ENCODE measurements at places on chromosomes 2 and 18.

DNA sequence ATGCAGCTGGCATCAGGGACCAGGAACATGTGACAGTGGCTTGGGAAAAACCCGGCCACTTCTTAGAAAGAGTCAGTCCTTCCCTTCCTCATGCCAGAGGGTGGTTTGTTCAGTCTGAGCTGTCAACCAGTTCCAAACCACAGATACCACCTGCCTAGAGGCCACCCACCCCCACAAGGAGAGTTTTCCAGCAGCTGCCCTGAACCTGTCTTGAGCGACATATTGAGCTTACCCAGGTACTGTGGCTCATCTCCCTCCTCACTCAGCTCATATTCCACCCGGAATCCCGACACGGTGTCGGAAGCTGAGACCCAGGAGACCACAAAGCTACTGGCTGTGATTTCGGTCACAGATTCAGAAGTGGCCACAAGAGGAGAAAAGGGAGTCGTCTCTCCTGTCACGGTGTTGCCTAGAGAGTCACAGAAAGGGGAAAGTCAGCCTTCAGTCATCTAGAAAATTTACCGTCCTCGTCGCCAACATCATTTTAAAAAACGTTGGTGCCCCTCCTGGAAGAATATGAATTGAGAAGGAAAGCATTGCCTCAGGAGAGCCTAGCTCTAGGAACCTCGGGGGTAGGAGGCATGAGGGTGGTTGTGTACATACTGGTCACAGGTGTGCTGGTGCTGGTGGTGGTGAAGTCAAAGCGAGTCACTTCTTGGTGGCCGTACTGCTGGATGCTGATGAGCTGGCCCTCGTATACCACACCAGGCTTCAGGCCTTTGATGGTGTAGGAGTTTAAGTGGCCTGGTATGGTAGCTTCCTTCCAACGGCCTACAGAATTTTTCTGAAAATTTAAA, 26.3 kb downstream of the FN1 start:
- no peak for DNase-seq

DNA sequence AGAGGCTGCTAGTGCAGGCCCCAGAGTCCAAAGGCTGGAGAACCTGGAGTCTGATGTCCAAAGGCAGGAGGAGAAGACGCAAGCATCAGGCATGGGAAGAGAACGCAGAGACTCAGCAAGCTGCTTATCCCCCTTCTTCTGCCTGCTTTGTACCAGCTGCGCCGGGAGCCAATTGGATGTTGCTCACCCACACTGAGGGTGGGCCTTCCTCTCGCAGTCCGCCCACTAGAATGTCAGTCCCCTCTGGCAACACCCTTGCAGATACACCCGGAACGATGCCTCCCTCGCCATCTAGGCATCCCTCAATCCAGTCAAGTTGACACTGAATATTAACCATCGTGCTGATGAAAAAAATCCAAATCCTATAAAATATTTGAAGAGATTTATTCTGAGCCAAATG, 141.6 kb downstream of the TWIST2 start:
- DNase-seq: no peak

DNA sequence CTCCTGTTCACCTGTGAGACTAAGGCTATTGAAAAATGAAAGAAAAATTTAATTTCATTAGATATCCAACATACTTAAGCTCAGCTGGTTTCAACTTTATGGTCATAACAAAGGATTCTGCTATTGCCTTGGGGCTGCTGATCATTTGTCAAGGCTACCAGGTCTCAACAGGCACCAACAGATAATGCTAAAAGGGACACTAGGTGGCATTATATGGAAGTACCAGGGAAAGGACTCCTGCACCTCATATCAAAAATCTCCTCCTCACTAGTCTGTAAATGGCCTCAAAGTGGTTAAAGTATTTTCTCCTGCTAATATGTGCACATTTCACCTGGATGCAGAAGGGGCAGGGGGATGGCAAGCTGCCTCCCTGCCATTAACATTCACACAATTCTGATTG, 167.9 kb upstream of the REG3A start:
- DNase-seq: no peak

DNA sequence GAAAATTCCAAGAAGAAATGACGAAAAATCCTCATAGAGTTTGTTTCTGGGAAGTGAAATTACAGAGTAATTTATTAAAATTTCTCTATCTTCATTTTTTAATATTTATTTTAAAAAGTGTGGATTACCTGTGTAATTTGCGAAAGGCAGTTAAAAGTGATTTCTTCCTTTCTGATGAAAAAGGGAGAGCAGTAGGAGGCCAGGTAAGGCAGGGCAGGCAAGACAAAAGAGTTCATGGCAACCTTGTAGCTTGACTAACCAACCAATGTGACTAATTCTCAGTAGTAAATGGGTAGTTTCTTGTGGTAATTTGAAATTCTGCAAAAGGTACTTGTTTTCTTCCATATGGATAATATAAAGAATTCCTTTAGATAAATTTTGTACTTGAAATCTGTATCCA, 34.9 kb upstream of the COL5A2 start:
- DNase-seq: no peak

- DNase-seq: no peak
Measured at GRCh38 chr2:195622966-195623365, 34.1 kb upstream of the SLC39A10 start.

GRCh38 chr18:69128566-69128965, 272.1 kb upstream of the DOK6 start:
- no peak for DNase-seq

DNA sequence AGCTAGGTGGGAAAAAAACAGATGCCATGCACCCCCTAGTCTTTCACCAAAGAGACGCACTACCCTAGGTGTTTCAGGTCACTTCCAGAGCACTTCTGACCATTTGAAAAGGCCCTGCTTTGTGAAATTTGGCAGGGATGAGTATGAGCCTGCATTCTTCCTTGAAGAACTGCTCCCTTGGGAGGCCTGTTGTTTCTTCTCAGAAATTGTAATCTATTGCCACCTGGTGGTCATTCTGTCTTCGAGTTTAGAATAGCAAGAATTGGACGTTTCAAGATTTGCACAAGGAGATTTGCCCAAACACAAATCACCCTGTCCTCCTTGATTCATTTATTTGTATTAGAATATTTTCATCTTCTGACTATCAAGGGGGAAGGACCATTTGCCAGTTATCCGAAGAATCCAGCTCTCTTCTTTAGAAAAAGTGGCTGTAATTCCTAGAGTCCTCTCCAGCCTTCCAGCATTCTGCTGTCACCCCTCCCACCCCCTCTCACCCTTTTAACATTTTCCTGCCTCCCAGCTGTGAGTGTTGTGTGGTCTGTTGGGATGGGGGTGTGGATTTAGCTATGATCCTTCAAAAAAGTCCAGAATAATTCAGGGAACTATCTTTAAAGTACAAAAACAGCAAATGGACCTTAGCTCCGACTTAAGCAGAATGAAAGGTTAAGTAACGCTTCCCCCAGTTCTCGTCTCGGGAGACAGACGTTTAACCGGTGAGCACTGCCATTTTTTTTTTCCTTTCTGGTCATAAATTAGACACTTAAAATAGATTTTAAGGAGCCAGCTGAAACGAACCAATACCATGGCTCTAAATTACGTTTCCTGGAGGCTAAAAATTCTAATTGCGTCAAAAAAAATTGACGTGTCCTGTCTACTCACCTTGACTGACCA, 3.7 kb upstream of the GAD1 start:
- no peak for DNase-seq
